ENCODE measurements at places on chromosomes 5 and 9.

DNA sequence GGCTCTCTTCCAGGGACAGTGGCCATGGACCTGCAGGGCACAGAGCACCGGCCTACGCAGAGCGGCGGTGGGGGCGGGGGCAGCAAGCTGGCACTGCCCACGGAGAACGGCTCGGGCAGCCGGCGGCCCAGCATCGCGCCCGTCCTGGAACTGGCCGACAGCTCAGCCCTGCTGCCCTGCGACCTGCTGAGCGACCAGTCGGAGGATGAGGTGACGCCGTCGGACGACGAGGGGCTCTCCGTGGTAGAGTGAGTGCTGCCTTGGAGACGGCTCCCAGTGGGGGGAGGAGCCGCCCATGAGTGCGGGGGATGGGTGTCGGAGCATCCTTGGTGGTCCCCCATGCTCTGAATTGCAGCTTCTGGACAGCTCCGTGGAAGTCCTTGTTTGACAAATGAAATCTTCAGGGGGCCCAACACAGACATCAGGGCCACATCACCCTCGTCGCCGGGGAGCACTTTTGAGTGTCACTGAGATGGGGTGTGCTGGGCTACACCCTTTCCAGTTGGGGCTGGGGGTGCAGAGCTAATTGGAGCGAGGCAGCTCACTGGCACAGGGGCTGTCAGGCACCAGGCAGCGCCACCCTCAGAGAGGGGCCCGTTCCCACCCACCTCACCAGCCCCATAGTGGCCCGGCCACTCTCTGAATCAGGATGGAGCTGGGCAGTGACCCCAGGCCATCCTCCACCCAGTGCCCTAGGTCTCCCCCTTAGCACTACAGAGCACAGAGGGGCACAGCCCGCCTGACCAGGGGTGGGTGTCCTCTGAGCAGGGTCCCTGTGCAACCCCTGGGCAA is 70.9 kb downstream of the KCNT1 start:
- DNase-seq = no peak

- no peak for DNase-seq
Measured at GRCh38 chr9:36437790-36438189, 37.7 kb upstream of the RNF38 start.

GRCh38 chr5:135243556-135244285 is 155.3 kb downstream of the MACROH2A1 start:
- DNase-seq = no peak

GRCh38 chr9:114051281-114051680 is 26.8 kb downstream of the AMBP start:
- no peak for DNase-seq

DNA sequence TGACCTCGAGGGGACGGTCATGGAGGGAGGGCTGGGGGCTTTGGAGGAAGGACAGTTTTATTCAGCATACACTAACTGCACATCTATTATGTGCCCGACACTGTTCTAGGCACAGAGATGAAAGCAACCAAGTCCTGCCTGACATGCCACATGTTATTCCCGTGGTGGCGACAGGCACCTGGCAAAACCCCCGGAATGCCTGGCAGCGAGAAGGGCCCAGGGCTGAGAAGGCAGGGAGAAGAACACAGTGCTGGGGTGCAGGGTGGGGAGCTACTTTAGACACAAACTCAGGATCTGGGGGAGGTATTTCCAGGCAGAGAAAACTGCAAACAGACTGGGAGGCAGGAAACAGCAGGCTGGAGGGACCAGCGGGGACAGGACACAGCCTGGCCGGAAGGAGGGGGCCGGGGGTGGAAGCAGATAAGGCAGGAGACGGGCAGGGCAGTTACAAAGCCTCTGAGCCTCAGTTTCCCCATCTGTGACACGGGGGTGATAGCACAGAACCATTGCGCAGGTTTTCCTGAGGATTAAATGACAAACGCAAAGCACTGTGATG is 77.7 kb downstream of the STK10 start:
- no peak for DNase-seq

GRCh38 chr5:58458141-58458742 is 1.6 kb downstream of the PLK2 start:
- DNase-seq = no peak

DNA sequence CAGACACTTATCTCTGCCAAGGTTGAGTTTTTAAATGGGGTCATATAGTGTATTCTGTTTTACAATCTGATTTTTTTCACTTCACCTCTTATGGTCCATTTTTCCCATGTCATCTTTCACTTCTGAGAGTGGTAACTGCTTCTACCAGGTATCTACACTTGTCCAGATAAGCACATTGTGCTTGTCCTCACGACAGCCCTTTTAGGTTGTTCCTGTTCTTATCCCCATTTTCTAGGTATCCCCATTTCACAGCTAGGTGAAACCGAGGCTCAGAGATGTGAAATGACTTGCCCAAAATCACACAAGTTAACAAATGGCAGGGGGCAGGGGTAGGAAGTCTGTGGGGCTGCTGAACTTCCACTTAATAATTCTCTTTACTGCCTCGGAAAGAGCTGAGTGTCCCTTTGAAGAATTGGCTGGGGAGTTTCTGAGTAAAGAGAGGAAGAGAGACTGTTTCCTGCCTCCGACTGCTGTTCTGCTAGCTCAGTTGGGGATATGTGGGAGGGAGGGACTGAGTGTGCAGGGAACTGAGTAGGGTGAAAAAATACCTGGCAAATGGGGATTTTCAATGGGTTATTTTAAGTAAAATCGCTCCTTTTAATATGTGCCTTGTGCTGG is 255.4 kb downstream of the GRIA1 start:
- no peak for DNase-seq

- DNase-seq = no peak
Measured at GRCh38 chr5:61906820-61907219, 399.2 kb upstream of the KIF2A start.

DNA sequence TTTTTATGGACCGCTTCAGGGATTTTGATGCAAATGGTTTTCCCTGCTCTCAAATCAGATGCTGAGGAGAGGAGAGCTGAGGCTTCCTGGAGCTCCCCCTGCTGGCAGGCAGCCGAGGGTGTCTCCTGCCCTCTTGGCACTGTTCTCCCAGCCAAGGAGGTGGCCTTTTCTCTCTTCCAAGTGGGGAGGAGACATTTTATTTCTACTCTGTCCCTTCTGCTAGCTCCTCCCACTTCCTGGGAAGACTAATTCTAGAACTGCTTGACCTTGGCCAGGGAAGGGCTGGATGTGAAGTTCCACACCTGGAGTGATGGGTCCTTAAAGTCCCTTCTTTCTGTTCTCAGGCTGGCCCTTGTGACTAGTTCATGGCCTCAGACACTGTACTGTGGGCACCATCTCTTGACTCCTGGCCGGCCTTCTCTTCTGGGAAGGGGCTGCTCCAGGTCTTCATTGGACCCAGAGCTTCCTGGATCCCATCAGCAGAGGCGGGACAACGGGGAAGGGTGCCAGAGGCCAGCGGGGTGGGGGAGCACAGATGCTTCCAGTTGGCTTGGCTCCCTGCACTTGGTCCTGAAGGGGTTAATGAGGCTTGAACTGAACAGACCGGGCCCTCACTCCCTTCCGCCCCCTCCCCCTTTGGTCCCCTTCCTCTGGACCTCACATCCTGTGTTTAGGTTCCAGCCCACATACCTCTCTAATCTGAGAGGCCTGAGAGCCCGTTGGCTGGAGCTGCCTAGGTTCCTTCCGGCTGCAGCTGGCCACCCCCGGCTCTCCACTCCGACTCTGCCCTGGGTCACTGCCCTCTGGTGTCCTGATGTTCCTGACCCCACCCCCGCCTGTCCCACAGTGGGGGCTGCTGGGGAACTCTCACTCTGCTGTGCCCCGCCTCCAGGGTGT is 32.1 kb downstream of the PTPA start:
- peak; percentile 64 for DNase-seq

DNA sequence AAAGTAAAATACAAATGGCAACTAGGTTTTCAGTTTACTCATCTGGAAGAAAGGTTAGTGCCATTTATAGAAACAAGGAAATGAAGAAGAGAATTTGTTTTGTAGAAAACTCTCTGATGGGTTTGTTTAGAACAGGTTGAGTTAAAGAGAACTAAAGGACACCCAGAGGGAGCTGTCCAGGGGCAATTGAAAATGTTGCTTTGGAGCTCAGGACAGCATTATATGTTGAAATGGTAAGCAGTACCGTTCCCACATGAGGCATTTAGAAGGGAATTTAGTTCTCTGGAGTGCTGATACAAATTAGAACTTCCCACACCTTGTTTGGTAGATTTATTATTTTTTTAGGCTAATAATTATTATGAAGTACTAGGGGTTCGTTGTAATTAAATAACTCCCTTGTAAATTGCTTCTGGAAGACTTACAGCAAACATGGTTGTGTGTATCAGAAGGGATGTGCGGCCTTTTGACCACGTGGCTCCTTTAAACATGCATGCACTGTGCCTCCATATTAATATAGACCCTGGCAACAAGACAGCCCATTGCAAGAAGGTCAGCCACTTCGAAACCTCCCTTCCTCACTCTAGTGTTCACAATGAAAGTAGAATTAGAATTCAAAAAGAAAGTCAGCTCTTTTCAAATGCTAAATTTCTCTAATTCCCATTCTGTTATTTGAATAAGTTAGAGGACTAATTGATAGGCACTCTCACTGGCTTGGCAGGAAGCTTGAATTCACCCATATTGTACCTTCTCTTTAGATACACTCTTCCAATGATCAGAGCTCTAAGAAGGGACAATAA is 71.7 kb downstream of the ZNF462 start:
- DNase-seq = no peak

GRCh38 chr9:82423700-82424099 is 435.1 kb downstream of the SPATA31D1 start:
- DNase-seq = no peak

GRCh38 chr5:10534561-10535530 is 29.0 kb upstream of the ANKRD33B start:
- no peak for DNase-seq

- DNase-seq = no peak
Measured at GRCh38 chr5:150640311-150641005, at the start of gene SYNPO. Gene SYNPO (plus strand): TSS chr5:150640660. CDS start chr5:150648276, 7,616 bp downstream.

DNA sequence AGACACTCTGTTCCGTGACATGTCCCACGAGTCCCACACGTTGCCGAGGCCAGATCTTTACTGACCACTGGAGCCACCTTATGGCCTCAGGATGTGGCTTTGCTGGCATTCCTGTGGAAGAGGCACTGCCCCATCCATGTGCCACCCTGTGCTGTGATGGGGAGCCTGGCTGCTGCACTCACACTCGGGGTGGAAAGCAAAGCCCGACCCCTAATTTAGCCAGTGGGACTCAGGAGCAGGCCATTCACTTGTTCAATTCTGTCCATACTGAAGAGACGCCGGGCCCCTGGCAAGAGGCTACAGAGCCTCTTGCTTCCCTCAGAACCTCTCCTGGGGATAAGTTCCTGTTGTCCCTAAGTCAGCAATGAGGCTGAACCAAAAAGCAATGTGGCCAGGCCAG is 18.6 kb upstream of the CEP72 start:
- no peak for DNase-seq

GRCh38 chr5:99045871-99046270 is 117.1 kb upstream of the CHD1 start:
- no peak for DNase-seq

GRCh38 chr9:114244570-114244969 is 78.3 kb upstream of the ORM1 start:
- no peak for DNase-seq

DNA sequence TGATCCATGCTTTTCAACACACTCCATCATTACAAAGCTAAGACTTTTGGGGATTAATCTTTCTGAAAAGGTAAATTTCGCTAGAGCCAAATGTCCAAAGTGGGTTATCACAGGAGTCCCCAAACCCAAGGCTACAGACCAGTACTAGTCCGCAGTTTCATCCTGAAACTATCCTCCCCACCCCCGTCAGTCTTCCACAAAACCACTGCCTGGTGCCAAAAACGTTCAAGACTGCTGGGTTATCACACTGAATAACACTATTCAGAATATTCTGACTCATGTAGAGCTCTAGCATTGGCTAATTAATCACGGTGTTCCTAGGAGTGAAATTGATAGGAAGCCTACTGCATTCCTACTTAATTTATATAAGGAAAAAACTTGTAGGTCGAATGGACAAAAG is 24.7 kb downstream of the ERP44 start:
- DNase-seq = no peak

DNA sequence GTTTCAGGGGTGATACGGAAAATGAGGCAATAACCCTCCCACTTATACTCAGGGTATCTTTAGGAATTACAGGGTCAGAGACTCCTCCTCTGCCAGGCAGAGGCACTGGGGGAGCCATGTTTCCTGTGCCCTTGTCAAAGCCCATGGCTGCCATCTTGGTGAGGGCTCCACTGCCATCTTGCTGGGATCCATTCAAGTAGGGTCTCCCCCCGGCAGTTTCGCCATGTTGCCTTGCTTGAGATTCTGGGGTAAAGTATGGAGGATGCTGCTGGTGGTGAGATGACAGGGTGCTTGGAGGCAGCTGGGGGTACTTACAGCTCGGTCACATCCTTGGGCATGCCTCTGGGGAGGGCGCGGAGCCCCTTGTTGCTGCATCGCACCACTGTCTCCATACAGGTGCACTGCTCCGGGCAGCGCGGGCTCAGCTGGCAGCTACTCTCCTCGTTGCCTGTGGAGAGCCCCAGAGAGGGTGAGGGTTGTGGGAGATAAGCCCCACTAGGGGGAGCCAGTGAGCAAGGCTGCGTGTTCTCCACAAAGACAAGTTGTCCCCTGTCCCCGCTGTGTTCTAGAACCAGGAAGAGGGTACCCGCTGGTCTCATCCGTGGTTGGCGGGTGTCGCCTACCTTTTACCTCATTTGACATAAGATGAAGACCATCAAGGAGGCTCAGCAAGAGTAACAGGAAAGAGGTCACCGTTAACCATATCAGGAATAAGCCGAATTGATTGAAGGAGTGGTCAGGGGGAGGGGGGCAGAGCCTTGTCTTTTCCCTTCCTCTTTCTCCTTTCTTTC is 169.0 kb upstream of the PANK3 start:
- no peak for DNase-seq

DNA sequence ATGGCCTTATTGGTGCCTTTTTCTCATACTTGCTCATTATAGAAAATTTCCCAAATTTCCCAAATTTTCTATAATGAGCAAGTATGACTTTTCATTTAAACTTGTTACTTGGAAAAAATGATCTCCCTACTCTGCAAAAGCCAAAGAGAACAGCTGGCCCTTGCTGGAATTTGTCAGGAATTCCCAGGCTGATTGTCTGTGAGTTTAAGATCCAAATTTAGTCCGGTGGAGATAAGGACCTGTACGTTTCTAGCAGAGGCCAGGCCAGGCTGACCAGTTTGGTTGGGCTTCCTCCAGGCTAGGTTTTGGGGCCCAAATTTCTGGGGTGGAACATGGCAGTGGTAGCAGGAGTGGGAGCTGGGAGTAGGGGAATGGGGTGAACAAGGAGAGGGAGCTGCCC is 51.9 kb downstream of the NEURL1B start:
- no peak for DNase-seq

DNA sequence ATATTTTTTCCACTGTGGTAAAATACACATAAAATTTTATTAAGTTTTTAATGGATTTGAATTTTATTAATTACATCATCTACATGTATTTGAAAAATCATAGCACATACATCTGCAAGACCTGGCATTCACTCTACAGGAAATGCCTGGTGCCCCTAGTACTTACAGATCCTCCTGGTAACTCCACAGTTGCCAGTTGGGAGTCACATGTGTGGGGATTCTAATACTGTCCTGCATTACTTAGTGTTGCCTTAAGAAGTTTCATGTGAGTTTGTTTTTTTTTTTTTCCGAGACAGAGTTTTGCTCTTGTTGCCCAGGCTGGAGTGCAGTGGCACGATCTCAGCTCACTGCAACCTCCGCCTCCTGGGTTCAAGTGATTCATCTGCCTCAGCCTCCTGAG is 18.1 kb downstream of the KDM3B start:
- DNase-seq = no peak

Measured in stimulated activated CD4-positive, alpha-beta T cell treated with anti-CD3 and anti-CD28 coated beads, Interleukin-15, amount 100 ng/mL, for 1 hour (primary cell).